ENCODE measurements at places on chromosomes 6 and 20.
A peak's percentile ranks its signal among the peaks of the same experiment; 100 is the strongest.

- DNase-seq: no peak
Measured at GRCh38 chr6:43992783-43993644, 134.2 kb downstream of the MRPL14 start.

- no peak for DNase-seq
Measured at GRCh38 chr6:168050881-168051586, 28.0 kb downstream of the FRMD1 start.

GRCh38 chr20:43691928-43692524, 25.1 kb downstream of the MYBL2 start:
- peak; percentile 22 for DNase-seq

DNA sequence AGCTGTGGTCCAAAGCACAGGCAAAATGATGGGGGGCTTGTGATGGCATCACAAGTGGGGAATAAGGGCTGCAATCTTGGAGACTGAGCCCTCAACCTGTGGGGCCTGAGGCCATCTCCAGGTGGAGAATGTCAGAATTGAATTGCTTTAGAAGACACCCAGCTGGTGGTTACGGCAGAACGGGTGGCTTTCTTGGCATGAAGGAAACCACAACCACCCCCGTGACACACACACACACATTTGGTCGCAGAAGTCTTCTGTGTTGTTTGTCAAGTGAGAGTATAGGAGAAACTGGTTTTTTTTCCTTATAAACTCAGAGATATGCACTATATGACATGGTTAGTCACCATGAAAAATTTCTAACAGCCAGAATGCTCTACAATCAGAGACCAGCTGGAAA, 139.5 kb upstream of the CDH4 start:
- no peak for DNase-seq

DNA sequence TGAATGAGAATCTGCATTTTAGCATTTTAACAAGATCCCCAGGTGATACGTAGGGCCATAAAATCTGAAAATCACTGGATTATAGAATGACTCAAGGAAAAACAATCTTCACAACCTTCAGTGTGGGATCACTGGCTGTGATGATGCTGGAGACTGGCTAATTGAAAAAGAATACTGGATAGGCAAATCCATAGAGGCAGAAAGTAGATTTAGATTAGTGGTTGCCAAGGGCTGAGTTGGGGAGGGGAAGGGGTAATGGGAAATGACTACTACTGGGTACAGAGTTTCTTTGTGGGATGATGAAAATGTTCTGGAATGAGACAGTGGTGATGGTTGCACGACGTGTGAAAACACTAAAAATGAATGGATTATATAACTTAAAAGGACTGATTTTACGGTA, 84.1 kb downstream of the CDK19 start:
- DNase-seq: no peak

GRCh38 chr6:151475653-151476523, 17.9 kb upstream of the CCDC170 start:
- DNase-seq: peak; percentile 25

DNA sequence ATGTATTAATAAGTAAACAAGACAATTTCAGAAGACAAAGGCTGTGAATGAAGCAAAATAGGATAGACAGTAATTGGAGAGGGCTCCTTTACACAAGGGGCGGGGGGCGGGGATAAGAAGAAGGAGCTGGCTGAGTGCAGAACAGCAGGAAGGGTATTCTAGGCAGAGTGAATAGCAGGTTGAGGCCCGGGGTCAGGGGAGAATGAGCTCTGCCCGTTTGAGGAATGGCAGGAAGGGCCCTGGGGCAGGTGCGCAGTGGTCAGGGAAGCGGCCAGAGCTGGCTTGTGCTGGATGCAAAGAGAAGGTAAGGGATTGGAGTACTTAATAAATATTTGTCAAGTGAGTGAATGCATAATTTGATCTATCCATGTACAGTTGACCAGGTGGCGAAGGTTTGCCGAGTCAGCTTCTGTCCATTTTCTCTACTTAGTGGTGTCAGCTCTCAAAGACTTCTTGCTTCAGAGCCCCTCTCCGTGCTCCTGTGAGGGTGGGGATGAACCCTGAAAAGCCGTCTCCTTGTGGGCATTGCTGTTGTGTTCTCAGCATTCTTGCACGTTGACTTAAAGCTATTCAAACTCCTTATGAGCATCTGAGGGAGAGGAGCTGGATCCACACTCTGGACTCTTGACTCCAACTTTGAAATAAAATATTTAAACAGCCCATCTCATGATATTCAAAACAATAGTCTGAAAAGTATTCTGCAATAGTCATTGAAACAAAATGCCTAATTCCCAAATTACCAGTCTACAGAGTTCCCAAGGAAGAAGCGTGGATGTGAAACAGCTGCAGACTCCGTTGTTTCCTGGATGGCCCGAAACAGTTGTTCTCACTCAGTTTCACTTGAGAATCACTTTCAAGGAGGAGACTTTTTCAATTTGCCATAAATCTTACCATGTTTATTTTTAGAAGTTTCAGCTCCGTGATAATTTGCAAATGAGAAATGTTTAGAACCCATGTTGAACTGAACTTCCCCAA, 105.1 kb downstream of the EDN3 start:
- no peak for DNase-seq

DNA sequence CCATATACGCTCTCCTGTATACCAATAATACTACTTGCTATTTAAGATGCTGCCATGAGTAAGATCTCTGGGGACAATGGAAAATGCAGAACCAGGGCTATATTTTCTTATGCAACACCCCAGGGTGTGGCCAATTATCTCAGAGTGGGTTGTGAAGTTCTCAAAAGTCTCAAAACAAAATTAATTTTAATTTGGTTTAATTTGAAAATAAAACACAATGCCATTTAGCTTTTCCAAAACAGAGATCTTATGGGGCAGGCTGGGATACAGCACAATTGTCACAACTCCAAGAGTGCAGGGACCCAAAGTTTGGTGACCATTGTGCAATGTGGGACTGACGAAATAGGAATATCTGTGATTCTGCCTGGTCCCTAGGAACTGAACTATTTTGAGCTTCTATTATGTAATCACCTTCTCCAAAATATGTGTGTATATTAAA, 43.1 kb downstream of the MBOAT1 start:
- DNase-seq: no peak

DNA sequence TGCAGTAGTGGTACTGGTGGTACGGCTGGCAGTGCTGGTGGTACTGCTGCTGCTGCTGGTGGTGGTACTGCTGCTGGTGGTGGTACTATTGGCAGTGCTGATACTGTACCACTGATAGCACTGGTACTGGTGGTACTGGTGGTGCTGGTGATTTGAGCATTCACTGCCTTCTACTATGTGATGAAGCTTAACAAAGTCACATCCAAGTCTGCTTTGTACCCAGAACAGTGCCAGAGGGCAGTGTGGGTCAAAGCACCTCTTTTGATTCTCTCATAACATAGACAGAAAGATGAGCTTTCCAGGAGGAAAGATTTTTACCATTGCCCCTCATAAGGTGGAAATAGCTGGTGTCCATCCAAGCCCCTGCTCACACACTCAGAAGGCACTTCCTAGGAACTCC, 48.7 kb downstream of the ANKRD6 start:
- DNase-seq: no peak

GRCh38 chr6:53112871-53113270, 35.8 kb downstream of the GCM1 start:
- no peak for DNase-seq

- no peak for DNase-seq
Measured at GRCh38 chr20:3092611-3093379, 8.3 kb upstream of the AVP start.

DNA sequence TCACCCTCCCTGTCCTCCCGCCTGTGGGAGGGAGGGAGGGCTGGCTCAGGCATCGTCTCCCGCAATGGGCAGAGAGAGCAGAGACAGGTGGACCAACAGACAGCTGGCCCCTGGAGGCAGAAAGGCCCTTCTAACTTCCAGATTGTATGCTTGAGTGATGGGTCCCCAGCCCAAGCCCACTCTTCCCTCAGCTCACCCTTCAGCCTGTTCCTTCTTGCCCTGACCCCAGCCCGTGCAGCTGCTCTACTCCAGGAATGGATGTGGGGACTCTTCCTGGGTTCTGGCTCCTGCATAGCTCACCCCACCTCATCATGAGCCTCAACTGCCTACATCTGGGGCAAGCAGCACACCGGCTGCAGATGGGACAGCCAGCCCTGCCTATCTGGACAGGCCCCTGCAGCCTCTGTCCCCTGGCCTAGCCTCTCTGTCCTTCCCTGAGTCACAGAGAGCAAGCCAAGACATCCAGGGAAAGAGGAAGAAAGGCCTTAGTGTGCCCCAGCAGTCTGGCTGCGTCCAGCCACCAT, 11.5 kb upstream of the SLC22A7 start:
- no peak for DNase-seq

DNA sequence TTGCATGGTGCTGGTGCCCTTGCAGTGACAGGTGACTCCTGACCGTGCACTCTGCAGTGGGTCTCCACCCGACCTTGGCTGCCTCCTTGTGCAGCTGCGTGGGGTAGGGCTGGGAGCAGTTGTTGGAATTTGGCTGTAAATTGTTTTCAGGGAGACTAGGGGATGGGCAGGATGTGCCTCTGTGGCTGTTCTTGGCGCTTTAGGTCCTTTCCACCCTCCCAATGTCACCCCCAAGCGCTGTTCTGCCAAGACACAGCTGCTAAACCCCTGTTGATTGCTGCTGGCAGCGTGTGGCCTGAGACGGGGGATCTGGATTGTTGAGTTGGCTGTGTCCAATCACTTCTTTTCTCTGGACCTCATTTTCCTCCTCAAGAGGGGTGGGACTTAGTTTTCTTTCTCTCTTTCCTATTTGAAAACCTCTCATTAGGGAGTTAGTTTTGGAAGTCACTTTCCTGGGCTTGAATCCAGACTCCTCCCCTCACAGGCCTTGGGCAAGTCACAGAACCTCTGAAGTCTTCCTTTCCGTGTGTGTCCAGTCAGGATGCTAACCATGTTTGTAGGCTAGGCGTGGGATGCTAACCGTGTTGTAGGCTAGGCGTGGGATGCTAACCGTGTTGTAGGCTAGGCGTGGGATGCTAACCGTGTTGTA, 8.5 kb downstream of the IGF2R start:
- DNase-seq: no peak

GRCh38 chr6:98054453-98054852, 771.4 kb upstream of the MMS22L start:
- DNase-seq: no peak

GRCh38 chr6:44723439-44724197, 336.1 kb downstream of the CDC5L start:
- DNase-seq: no peak

- DNase-seq: no peak
Measured at GRCh38 chr20:46139908-46140482, 21.9 kb downstream of the CD40 start.

GRCh38 chr6:16903470-16903869, 142.2 kb upstream of the ATXN1 start:
- no peak for DNase-seq

DNA sequence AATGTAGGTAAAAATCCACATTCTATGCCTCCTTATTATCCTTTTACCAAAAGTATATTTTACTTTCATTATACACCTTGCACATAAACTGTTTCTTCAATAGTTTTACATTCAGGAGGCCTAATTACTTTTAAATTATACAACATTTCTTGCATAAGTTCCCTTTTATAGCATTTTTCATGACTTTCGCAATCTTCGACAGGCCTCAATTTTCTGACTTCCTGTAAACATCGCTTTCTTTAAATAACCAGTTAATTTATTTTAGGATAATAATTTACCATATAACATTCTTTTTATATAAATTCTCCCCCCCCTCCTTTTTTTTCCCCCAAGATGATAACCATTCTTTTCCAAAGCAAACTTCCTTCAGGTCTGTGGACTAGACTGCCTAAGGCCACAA, 9.2 kb downstream of the SLC35A1 start:
- no peak for DNase-seq

GRCh38 chr6:15491255-15491985, 171.4 kb downstream of the DTNBP1 start:
- peak; percentile 38 for DNase-seq

DNA sequence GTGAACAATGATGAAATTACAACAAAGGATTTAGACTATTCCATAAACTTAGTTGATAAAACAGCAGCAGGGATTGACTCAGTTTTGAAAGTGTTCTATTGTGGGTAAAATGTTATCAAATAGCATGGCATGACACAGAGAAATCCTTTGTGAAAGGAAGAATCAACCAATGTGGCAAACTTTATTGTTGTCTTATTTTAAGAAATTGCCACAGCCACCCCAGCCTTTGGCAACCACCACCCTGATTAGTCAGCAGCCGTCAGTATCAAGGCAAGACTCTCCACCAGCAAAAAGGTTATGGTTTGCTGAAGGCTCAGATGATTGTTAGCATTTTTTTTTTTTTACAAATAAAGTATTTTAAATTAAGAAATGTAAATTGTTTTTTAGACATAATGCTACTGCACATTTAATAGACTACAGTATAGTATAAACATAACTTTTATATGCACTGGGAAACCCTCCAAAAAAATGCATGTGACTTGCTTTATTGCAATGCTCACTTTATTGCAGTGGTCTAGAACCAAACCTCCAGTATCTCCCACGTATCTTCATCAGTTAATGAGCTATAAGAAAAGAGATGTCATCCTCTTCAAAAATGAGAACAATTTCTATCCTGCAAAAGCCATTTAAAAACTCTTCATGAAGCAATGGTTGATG, 162.7 kb downstream of the SOBP start:
- DNase-seq: no peak

DNA sequence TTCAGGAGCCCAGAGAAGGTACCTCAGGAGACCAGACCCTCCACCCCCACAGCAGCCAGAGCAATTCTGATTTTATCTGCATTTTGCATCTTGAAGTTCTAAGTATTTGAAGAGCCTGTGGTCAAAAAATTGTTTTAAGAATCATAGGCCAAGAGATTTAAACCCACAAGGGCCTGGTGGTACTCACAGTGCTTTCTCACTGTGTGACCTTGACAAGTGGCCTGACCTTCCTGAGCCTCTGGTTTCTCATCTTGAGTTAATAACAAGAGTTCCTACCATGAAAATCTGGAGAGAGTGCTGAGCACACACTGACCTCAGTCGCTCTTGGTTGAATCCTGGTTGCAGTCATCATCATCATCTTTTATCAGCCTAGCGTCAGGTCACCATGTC, 45.4 kb upstream of the ID1 start:
- DNase-seq: no peak

DNA sequence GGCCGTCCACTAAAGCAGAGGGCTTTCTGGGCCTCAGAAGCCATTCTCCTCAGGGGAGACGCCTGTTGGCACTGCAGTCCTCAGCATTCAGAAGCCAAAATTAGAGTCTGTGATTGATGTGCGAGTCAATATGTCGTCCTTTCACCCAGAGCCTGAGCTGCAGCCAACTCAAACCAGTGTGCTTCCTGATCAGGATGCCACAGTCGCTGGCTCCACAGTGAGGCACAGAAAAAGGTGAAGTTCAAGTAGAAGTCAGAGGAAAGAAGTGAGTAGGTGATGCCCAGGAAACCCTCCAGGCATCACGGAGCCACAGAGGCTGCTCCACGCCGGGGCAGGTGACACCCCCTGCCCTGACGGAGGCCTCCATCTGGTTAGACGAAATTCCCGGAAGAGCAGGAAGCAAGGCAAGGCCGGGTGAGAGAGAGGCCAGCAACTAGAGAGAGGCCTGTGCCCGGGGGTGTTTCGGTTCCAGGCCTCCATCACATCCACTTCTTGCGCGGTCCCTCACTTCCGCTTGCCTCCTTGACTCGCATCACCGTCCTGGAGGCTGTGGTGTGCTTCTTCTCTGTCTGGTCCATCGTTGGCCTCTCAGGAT, 177.7 kb upstream of the SNX9 start:
- no peak for DNase-seq
